Effector CD8-positive, alpha-beta T cell (primary cell): ENCODE measurements at places on chromosomes 2 and 18.

GRCh38 chr2:219919506-219919905 lies 292.1 kb downstream of the SLC4A3 start:
- DNase-seq: no peak

DNA sequence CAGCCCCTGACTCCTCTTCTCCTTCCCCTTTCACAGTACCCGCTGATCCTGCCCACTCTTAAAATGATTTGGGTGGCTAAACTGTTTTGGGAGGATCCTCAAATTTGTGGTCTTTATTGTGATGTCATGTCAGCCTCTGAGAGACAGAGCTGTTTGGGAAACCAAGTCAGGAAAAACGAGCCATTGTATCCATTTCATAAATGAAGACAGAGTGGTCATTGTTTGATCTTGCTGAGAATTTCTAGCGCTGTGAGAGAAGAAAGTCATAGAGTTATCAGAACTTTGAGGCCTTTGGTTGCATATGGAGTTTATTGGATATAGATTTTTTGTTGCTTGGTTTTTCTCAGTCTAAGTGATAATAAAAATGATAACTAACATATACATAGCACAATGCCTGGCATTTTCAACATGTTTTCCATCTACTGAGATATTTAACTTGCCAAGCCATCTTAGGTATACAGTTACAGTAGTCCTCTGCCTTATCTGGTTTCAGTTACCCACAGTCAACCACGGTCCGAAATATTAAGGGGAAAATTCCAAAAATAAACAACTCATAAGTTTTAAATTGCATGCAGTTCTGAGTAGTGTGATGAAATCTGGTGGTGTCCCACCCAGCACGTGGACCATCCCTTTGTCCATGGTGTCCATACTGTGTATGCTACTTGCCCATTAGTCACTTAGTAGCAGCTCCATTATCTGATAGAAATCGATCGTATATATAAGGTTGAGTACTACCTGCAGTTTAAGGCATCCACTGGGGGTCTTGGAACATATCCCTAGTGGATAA lies 105.0 kb upstream of the RASGRP3 start:
- no peak for DNase-seq

GRCh38 chr2:206585335-206585734 lies 57.0 kb upstream of the FAM237A start:
- no peak for DNase-seq

DNA sequence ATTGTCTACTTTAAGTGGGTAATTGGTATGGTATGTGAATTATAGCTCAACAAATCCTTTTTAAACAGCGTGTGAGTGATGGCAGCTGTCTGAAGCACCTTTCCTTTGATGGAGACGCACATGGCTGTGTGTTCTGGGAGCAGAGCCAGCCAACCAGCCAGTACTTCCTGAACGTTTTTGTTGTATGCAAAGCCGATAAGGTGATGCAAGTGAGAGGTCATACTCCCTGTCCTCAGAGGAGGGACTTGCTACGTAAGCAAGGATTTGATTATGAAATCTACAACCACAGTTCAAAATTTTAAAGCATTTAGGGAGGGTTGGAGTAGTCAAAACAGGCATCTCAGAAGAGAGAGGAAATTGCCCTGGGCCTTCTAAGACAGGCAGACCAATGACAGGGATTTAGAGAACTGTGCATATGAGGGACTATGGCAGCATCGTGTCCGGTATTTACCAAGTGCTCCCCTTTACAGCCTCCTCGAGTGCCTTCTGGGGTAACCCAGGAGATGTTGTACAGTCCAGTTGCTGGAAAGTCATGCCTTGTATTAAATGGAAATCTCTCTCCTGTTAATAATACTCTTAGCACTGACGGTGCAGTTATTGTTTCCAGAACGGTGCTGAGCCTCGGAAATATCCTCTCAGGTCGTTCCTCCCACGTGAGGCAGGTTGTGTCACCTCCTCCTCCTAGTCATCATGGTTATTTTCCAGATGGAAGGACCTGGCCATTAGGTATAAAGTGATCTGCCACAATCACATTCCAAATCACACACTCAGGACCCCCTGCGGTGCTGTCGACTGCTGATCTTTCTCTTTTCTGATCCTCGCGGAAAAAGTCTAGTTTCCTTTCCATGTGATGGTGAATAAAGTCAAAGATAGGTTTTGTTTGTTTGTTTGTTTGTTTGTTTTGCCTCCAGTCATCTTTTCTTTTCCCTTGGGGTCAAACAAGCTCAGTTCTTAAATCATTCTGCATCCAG lies 28.4 kb downstream of the ARHGEF4 start:
- no peak for DNase-seq

DNA sequence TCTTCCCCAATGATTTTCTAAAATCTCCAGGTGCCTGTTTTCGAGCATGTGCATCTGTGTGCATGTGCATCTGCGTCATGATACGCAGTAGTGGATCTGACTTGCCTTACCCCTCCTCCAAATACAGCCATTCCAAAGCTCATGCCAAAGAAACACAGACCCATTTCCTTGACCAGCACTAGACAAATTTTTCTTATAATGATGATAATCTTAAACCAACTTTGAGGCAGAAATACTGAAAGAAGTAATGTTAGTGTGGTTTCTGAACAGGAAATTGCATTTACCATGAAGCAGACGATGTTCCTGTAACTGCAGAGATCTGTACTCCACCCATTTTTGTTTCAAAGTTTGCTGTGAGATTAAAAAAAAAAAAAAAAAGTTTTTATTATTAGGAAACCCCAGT lies 25.6 kb downstream of the CYTIP start:
- no peak for DNase-seq

- DNase-seq: no peak
Measured at GRCh38 chr2:3535467-3535793, 16.1 kb upstream of the ADI1 start.
